ENCODE measurements at places on chromosomes 4 and X. TPM values are rescaled to one million over a fixed set of nuclear protein-coding genes. Genes with fewer than 3 reads are reported as not detected.

- no peak for DNase-seq
These were observed 38.1 kb downstream of the EIF4E start for GRCh38 chr4:98890702-98891455.

- DNase-seq, result no peak
These were observed 836 bp upstream of the LNX1 start for GRCh38 chr4:53592122-53592521.

DNA sequence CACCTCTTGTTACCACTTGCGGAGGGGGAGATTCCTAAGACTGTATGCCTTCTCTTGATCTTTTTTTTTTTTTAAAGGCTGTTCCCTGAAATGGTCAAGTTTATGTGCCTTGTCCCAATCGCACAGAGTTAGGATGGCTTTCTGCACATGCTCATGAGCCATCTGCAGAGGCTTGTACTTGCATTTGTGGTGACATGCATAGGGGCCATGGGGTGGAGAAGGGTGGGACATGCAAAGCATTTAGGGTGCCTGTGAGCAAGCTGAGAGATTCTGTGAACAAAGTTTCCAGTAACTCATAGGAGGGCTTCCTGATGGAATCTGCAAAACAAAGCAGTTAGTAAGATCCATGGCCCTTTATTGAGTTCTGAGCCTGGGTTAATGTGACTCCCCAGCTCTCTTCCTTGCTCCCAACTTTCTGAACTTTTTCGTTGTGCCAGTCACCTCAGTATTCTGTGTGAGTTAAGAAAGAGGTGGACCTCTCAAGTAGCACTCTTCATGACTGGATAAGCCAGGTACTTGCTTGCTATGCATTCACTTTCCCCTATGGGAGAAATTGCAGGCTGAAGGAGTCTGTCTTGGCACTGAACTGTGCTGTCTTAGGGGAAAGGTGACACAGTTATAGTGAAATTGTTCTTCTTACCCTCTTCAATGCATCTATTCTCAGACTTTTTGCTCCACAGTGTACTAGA, 37.9 kb upstream of the DHX15 start:
- no peak for DNase-seq

DNA sequence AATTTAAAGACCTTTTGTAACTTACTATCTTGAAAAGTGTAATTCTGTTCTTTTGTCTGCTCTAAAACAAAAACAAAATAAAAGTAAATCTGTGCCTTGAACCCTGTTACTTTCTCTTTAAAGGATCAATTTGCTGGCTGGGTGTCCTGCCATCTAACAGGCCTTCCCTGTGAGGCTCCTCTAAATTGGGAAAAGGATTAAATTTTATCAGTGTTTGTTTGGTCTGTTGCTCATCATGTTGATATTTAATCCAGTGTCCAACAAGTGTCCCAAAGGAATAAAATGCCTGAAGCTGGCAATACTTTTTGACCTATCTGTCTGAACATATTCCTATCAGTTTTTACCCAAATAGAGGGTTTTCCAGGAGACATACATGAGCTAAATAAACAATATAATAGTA, 688.7 kb downstream of the IL1RAPL1 start:
- no peak for DNase-seq

POF1B gene
- 0.08 TPM for total RNA-seq
